ENCODE measurements at places on chromosomes 16 and 17. TPM values are rescaled to one million over a fixed set of nuclear protein-coding genes. Genes with fewer than 3 reads are reported as not detected.

GFAP gene
- total RNA-seq, result 0.53 TPM

TPSG1 gene
- not detected for total RNA-seq

ORC6 gene
- 16.1 TPM for total RNA-seq

DHRS7B gene
- total RNA-seq, result 17.0 TPM

CA7 gene
- not detected for total RNA-seq

PDPR gene
- total RNA-seq, result 19.3 TPM

TBC1D28 gene
- total RNA-seq, result not detected

CCDC154 gene
- total RNA-seq, result not detected

FBXW10B gene
- not detected for total RNA-seq

TBX21 gene
- not detected for total RNA-seq

SGCA gene
- total RNA-seq, result not detected

TNFSF12 gene
- total RNA-seq, result 36.5 TPM

KRT39 gene
- total RNA-seq, result not detected

BRD7 gene
- total RNA-seq, result 29.6 TPM

HS3ST3B1 gene
- 7.5 TPM for total RNA-seq

TBKBP1 gene
- 9.5 TPM for total RNA-seq

MSLN gene
- total RNA-seq, result 0.86 TPM

ATP2C2 gene
- total RNA-seq, result not detected

EVI2A gene
- total RNA-seq, result 3.5 TPM

TBC1D16 gene
- total RNA-seq, result 29.8 TPM

Data from myometrial cell (primary cell).